ENCODE measurements at places on chromosomes 13 and 19.

GRCh38 chr13:20848203-20848602 is 54.3 kb downstream of the XPO4 start:
- DNase-seq, result no peak

DNA sequence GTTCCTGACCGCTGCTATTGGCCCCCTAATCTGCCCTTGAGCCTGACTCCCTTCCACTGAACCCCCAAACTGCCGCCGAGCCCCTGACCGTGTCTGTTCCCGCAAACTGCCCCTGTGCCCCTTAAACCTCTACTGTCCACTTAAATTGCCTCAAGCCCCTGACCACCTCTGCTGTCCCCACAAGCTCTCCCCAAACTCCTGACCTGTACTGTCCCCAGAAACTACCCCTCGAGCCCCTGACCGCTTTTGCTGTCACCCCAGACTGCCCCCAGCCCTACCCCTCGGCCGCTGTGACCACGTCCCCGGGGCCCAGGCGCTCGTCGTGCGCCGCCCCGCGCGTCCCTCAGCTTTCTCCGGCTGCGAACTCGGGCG is 382 bp downstream of the ZNF77 start:
- DNase-seq, result no peak

DNA sequence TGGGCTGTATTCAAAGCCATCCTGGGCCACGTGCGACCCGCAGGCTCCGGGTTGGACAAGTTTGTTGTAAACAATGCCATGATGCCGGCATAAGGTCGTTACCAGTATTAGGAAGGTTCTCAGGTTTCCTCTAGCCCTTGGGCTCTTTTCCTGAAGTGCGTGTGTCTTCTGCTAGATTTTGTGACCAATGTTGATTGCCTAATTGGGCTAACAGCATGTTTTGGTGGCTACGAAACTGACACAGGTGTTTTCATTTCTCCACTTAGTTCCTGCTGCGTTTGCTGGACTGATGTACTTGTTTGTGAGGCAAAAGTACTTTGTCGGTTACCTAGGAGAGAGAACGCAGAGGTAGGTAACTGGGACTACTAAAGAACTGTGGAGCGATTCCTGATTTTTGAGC is 20.3 kb downstream of the ALOX5AP start:
- DNase-seq, result no peak

GRCh38 chr19:6772028-6772865 is at the start of gene VAV1:
VAV1 (plus strand) TSS chr19:6772708; CDS start chr19:6772808, 100 bp downstream.
- DNase-seq, result no peak

- DNase-seq, result no peak
These were observed 114.4 kb downstream of the RAB20 start for GRCh38 chr13:110447058-110447511.

DNA sequence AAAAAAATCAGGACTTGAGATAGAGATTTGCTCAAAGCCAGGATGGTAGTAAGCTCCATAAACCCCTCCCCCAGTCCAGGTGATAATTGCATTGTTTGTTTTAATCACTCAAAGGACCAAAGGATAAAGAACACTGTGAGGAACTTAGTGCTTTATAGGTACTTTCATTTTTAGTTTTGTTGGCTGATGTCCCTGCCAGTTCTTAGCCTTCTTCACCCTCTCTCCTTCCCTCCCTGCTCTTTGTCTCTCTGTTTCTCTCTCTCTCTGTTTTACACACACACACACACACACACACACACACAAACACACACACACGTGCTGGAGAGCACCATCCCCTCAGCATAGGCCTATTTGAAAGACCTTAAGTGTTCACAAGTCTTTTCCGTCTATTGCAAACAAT is 5.2 kb downstream of the FRY start:
- no peak for DNase-seq

DNA sequence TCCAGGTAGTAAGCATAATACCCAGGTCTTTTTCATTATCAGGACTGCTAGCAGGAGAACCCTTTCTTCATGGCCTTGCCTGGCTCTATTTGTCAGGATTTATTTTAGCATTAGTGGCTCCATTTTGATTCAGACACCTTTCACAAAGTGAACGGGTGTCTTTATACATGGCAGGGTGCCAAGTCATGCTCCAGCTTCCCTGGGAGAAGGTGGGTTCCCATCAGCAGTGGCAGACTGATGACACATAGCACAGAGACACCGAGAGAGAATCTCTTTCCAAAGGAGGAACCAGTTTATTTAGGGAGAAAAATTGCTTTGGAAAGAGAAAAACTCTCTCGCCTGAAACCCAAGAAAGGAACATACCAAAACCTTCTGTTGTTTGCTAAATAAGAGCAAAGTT is 135.3 kb upstream of the TMTC4 start:
- DNase-seq, result no peak

DNA sequence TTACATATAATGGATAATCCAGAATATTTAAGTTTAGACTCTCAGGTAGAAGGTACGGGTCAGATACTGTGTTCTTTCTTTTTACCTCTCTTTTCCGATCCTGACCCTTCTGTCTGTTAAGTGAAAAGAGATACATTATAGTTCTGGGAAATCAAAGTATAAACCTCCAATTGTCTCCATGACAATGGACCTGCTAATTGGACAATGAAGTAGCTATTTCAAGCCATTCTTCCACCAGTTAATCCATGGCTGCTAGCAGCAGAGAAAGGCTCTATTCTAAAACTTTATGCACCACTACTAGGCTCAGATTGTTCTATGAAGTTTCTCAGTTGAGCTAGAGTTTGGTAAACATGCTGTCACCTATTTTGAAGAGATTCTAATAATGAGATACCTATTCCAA is 8.3 kb upstream of the NBEA start:
- no peak for DNase-seq
